ENCODE measurements at places on chromosomes 6 and 20. TPM values are rescaled to one million over a fixed set of nuclear protein-coding genes. Genes with fewer than 3 reads are reported as not detected.

Gene HTR1B
- not detected for total RNA-seq

Gene CGA
- 0.29 TPM for total RNA-seq

Gene ITPR3
- 30.6 TPM for total RNA-seq

Gene TMC2
- total RNA-seq: not detected

Measured in A549 treated with RU486 at 1 μM for 4 hours (cell line).